ENCODE measurements at places on chromosomes 7 and 10.
A peak's percentile ranks its signal among the peaks of the same experiment; 100 is the strongest.

GRCh38 chr10:13417459-13418126 is 69.5 kb upstream of the SEPHS1 start:
- H3K4me3 ChIP-seq, result no peak overlapping the region
- H3K27ac ChIP-seq, result no peak overlapping the region
- H3K4me1 ChIP-seq, result no peaks in the 10 kb centered on the region

- peaks cover 6% of the 10 kb centered on the region for H3K4me1 ChIP-seq
- peaks cover 20% of the 10 kb centered on the region for H3K27me3 ChIP-seq
- no peaks in the 10 kb centered on the region for H3K36me3 ChIP-seq
- no peak for DNase-seq
- no peak overlapping the region for H3K4me3 ChIP-seq
- H3K27ac ChIP-seq, result no peak overlapping the region
Observed at GRCh38 chr7:131940621-131941165, 384.3 kb upstream of the PODXL start.

DNA sequence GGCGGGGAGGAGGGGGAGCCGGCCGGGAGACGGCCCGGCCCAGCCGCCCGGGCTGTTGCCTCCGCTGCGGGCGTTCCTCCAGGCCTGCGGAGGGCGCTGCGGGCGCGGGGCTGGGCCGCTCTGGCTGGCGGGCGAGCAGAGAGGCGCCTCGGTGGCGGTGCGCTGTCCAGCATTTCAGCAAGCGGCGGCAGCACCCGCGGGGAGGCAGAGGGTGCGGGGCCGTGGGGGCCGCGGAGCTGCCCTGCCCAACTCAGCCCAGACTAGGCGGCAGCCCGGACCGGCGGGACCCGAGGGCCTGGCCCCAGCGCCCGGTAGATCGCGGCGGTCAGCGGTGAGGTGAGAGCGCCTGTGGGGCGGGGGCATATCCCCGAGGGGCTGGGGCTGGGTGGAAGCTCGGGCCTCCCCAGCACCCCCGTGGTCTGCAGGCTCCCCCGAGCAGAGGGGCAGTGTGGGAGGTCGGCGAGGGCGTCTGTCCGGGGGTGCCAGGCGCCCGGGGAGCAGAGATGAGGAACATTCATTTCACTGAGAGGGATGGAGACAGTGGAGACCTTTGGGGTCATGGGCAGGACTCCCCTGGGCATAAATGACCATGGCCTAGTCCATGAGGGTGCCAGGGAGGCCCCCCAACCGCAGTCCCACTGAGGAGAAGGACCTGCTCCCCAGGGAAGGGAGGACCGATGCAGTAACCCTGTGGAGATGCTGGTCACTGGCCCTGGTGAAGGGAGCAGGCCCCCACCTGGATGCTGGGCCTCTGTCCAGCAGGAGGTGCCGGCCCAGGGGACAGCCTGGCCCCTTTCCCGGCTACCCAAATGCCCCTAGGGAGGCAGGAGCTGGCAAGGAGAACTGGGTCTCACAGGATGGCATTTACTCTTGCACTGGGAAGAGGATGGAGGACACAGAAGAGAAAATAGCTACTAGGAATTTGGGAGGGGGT is at the start of gene SRRM3:
Gene SRRM3 (plus strand): TSS at position 165 of the 934 bp plus-strand sequence. CDS start 33,171 bp downstream, outside the sequence.
- no peak for DNase-seq
- no peak within 1 kb of the TSS for H3K27ac ChIP-seq
- peak within 1 kb of the TSS; percentile 8 for H3K4me3 ChIP-seq
- H3K36me3 ChIP-seq, result no peaks in the 10 kb centered on the region

DNA sequence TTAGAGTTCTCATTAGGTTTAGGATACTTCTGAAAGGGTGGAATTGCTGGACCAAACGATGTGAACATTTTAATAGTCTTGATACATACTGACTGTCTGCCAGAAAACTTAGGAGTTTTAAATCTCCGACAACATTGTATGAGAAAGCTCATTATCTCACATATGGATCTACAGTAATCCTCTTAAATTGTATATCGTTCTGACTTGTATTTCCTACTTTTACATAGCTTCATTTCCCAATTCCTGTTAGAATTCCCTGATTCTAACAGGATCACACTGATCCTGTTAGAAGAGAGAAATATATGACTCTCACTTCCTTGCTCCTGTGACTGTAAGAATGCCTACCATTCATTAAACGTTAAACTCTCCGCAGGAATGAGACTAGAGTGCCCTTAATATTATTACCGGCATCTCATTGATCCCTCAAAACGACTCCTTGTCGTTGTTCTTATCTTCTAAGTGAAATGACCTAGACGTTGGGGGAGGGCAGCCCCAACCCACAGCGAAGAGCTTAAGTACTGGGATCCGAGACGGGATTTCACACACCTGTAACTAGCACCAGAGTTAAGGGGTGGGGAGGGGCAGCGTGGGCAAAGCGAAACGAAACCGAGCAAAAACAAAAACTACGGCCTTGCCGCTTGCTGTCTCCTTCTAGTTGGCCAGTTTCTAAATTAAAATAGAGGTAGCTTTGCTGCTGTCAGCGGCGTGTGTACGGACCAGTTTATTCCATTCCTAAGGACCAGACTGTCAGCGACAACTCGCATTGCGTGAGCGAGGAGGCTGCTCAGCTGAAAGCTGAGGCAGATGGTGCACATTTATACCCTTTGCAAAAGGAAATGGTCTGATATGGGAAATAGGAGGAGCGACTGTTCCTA is 678 bp upstream of the TMEM106B start:
- H3K36me3 ChIP-seq, result no peaks in the 10 kb centered on the region
- H3K4me1 ChIP-seq, result peaks cover 23% of the 10 kb centered on the region
- no peak for DNase-seq
- H3K27me3 ChIP-seq, result no peaks in the 10 kb centered on the region
- H3K27ac ChIP-seq, result peak overlapping the region; percentile 94
- peak overlapping the region; percentile 94 for H3K4me3 ChIP-seq

GRCh38 chr10:24469993-24470392 is 253.7 kb downstream of the ARHGAP21 start:
- no peak for DNase-seq
- no peak overlapping the region for H3K4me3 ChIP-seq

GRCh38 chr7:142717453-142717852 is 31.8 kb upstream of the PRSS1 start:
- no peaks in the 10 kb centered on the region for H3K36me3 ChIP-seq
- no peak for DNase-seq
- no peak overlapping the region for H3K4me3 ChIP-seq
- H3K27ac ChIP-seq, result no peak overlapping the region
- H3K4me1 ChIP-seq, result no peaks in the 10 kb centered on the region

DNA sequence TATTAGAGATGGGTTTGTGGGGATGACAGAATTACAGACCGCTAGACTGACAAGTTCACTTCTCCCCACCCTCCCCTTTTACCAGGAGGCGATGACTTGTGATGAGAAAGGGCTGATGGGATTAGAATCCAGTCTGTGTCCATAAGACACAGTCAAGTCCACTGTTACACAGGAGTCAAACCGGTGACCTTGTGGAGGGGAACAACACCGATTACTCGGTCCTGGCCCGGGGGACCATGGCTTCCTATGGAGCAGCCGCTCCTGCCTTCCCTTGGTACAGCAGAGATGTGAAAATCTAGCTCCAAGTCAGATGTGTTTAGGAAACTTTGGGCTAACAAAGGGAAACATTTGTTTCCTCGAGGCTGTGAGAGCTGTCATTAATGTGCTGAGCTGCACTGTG is 105.5 kb downstream of the ACTR3B start:
- no peak overlapping the region for H3K27ac ChIP-seq
- no peak overlapping the region for H3K4me3 ChIP-seq
- H3K36me3 ChIP-seq, result peaks cover 6% of the 10 kb centered on the region
- no peak for DNase-seq
- H3K27me3 ChIP-seq, result no peaks in the 10 kb centered on the region

- DNase-seq, result no peak
- H3K4me1 ChIP-seq, result no peaks in the 10 kb centered on the region
- no peaks in the 10 kb centered on the region for H3K36me3 ChIP-seq
- H3K27ac ChIP-seq, result no peak overlapping the region
Observed at GRCh38 chr10:96626795-96627194, 40.0 kb upstream of the TM9SF3 start.

- no peaks in the 10 kb centered on the region for H3K36me3 ChIP-seq
- H3K27ac ChIP-seq, result no peak overlapping the region
- no peaks in the 10 kb centered on the region for H3K4me1 ChIP-seq
Observed at GRCh38 chr7:3438352-3438751, 137.3 kb downstream of the SDK1 start.

DNA sequence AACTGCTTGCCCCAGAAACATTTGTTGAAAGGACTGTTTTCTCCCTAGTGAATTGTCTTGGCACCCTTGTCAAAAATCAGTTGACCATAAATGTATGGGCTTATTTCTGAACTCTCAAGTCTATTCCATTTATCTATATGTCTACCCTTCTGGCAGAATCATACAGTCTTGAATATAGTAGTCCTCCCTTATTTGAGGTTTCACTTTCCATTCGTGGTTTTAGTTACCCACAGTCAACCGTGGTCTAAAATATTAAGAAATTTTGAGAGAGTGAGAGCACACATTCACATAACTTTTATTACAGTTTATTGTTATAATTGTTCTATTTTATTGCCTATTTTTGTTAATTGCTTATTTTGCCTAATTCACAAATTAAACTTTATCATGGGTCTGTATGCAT is 17.4 kb upstream of the CEP41 start:
- H3K27me3 ChIP-seq, result no peaks in the 10 kb centered on the region
- no peak for DNase-seq
- H3K36me3 ChIP-seq, result no peaks in the 10 kb centered on the region
- no peak overlapping the region for H3K27ac ChIP-seq
- no peaks in the 10 kb centered on the region for H3K4me1 ChIP-seq

DNA sequence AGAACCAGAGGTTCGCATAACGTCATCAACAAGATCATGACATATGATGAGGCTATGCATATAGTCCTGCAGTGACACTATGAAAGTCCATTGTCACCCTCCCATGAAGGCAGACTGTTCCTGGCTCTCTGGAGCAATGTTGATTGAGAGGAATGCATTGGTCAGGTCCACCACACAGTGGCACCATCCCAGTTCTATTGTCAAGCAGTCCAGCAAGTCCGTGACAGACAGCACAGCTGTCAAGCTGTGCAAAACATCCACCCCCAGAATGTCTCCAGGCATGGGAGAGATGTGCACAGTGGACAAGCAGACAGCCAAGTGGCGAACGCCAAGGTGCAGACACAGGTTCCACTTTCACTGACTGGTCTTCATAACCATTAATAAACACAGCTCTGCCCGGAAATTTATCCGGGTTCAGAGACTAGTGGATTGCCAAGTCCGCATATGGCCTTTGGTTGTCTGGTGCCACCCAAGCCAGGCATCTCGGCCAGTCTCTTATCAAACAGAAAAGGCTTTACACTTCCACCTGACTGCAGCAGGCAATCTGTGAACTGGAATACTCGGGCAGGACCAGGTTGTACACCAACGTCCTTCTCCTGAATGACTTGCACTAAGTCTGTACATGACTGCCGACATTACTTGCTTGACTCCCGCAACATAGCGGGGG is 7.2 kb downstream of the RNF133 start:
- H3K27me3 ChIP-seq, result no peaks in the 10 kb centered on the region
- no peaks in the 10 kb centered on the region for H3K36me3 ChIP-seq
- no peak overlapping the region for H3K27ac ChIP-seq
- DNase-seq, result no peak
- no peak overlapping the region for H3K4me3 ChIP-seq

- no peak overlapping the region for H3K27ac ChIP-seq
- no peak overlapping the region for H3K4me3 ChIP-seq
- no peak for DNase-seq
- H3K27me3 ChIP-seq, result no peaks in the 10 kb centered on the region
Observed at GRCh38 chr10:54120806-54121205, 680.2 kb downstream of the PCDH15 start.

DNA sequence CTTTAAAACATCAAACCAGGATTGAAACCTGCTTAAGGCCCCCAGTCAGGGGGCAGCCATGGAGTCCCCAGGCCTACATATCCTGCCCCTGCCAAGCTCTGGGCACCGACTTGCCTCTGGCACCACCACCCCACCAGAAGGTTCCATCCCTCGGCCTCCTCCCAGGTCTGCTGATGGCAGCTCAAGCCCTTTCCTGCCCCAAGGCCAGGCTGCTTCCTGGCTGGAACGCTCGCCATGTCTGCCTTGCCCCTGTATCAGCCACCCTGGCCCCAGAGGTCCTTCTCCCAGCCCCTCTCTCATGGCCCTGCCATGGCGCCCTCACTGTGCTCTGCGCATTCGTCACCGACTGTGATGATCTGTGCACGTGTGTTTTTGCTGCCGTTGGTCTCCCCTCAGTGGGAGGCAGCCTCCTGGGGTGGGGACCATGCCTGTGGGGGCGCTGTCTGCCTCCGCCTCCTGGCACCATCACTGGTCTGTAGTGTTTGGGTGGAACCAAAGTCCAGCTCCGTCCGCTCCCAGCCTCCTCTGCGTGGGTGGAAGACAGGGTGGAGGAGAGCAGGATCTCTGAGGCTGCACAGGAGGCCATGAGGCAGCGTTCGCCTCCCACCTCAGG is 3.2 kb downstream of the DPYSL4 start:
- H3K27me3 ChIP-seq, result peaks cover 54% of the 10 kb centered on the region
- H3K27ac ChIP-seq, result no peak overlapping the region
- peaks cover 31% of the 10 kb centered on the region for H3K4me1 ChIP-seq

GRCh38 chr10:91771907-91772306 is 26.3 kb upstream of the TNKS2 start:
- H3K4me3 ChIP-seq, result no peak overlapping the region
- no peaks in the 10 kb centered on the region for H3K36me3 ChIP-seq
- H3K4me1 ChIP-seq, result peaks cover 3% of the 10 kb centered on the region
- no peak overlapping the region for H3K27ac ChIP-seq
- peaks cover 3% of the 10 kb centered on the region for H3K27me3 ChIP-seq

GRCh38 chr10:115129752-115130151 is 36.6 kb downstream of the ATRNL1 start:
- no peaks in the 10 kb centered on the region for H3K36me3 ChIP-seq
- no peak overlapping the region for H3K27ac ChIP-seq
- no peak overlapping the region for H3K4me3 ChIP-seq
- no peaks in the 10 kb centered on the region for H3K27me3 ChIP-seq
- DNase-seq, result no peak

GRCh38 chr7:17131983-17132655 is 166.3 kb upstream of the AHR start:
- H3K27me3 ChIP-seq, result no peaks in the 10 kb centered on the region
- H3K27ac ChIP-seq, result no peak overlapping the region
- H3K36me3 ChIP-seq, result no peaks in the 10 kb centered on the region
- H3K4me1 ChIP-seq, result no peaks in the 10 kb centered on the region

- H3K27me3 ChIP-seq, result no peaks in the 10 kb centered on the region
- no peak overlapping the region for H3K4me3 ChIP-seq
- H3K4me1 ChIP-seq, result no peaks in the 10 kb centered on the region
- no peaks in the 10 kb centered on the region for H3K36me3 ChIP-seq
- DNase-seq, result no peak
- H3K27ac ChIP-seq, result no peak overlapping the region
Observed at GRCh38 chr7:53984776-53985175, 557.4 kb upstream of the VSTM2A start.

Measured in suprapubic skin (tissue), 4 donors.